ENCODE measurements at places on chromosomes 6 and 20.

- no peak for DNase-seq
These were observed 85.5 kb upstream of the FRMD1 start for GRCh38 chr6:168164462-168165061.

DNA sequence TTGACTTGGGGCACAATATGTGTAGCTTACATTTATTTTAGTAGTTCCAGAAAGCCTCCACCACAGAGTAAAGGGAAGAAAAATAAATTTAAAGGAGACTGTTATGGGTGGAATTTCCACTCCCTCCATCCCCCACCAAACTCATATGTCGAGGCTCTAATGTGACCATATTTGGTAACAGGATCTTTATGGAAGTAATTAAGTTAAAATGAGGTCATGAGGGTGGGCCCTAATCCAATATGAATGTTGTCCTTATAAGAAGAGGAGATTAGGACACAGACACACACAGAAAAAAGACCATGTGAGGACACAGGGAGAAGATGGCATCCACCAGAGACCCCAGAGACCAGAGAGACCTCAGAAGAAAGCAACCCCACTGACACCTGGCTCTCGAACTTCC is 189.7 kb downstream of the EDN1 start:
- no peak for DNase-seq

GRCh38 chr20:23596579-23597250 is 9.0 kb downstream of the CST9 start:
- no peak for DNase-seq

GRCh38 chr6:25138233-25138933 is 140.8 kb upstream of the CARMIL1 start:
- DNase-seq: peak; percentile 87

GRCh38 chr6:15423286-15423993 is 177.6 kb downstream of the JARID2 start:
- DNase-seq: no peak
